ENCODE measurements at places on chromosomes 7 and 10. TPM values are rescaled to one million over a fixed set of nuclear protein-coding genes. Genes with fewer than 3 reads are reported as not detected.
A peak's percentile ranks its signal among the peaks of the same experiment; 100 is the strongest.

GRCh38 chr10:127451628-127452027 lies 97.5 kb upstream of the NPS start:
- no peak for DNase-seq

DNA sequence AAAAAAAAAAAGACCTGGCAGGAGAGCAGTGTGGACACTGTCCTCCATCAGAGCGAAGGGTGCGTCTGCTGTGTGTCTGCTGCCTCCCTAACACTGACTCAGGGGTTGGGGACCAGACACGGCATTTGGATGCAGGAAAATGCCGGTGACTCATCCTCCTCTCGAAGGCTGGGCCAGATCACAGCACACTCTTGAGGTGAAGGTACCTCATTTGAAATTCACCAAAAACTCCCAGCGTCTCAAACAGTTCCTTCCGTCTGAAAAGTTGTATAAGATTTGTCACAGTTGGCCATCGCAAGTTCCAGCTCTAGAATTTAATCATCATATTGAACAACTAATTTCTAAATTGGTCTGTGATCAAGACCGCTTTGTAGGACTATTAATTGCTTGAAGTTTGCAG lies 118.1 kb upstream of the LYZL2 start:
- no peak for DNase-seq

GRCh38 chr7:81725003-81725811 lies 44.6 kb downstream of the HGF start:
- DNase-seq, result no peak

DNA sequence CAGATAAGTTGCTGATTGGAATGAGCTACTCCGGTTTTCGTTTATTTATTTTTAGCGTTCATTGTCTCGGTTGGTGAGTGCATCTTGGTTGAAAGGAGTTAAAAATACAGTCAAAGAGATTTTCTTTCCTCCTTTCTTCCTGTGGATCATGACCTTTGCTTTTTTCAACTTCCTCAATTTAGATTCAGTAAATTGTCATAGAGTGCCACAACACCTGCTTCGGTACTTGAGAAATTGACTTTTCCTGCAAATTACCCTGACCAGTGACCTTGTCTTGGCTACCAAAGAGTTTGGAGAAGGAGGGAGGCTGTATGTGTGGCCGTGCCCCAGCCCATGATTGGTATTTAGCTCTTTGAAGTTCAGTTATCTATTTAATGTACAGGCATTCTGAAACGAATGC lies 128.7 kb downstream of the FAM204A start:
- no peak for DNase-seq

GRCh38 chr7:93407239-93407638 lies 167.3 kb downstream of the CALCR start:
- DNase-seq, result no peak

- DNase-seq, result no peak
Measured at GRCh38 chr7:34059136-34059828, 153.9 kb downstream of the BMPER start.

DNA sequence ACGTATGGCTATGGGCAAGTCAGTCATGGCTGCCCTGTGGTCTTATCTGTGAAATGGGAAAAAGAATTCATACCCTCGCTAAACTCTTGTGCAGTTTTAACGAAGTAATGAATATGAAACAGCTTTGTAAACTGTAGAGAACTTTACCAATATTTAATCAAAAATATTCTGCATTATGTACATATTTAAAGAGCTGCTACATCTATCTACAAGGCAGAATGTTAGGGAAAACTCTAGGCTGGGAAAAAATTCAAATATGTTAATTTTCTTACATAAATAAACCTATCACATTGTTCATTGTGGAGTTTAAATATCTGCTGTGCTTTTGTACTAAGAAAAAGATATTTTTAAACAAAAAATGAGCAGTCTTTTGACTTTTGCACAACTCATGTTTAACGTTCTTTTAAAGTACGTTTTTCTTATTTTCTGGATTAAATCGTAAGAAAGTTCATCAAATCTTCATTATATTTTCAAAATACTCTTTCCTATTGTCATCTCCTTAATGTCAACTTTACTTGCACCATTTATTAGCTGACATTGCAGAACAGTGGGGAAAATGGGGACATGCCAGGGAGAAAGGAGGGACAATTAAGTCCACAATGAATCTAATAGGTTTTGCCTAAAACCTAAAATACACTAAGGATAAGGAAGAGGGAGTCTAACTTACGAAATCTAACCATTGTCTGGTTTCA lies 57.5 kb downstream of the ICA1 start:
- no peak for DNase-seq

- no peak for DNase-seq
Measured at GRCh38 chr10:4331150-4331549, 494.9 kb upstream of the AKR1E2 start.

GRCh38 chr10:114538181-114538906 lies 119.7 kb downstream of the ABLIM1 start:
- peak; percentile 58 for DNase-seq

DNA sequence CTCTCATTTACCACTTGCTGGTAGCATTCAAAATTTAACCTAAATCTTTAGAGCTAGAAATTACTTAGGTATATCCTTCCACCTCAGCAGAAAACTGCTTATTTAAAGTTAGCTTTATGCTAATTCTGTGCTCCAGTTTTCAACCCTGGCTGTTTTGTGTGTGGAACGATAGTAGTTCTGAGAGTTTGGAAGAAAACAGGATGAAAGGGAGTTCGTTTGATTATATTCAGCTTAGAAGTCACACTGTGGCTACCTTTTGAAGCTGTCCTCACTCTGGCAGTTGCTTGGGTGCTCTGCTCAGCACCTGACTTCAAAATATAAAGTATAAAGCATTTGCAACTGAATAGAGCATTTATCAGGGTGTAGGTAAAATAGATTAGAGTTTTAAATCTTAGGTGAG lies 2.6 kb upstream of the ASCC1 start:
- no peak for DNase-seq

- DNase-seq, result no peak
Measured at GRCh38 chr7:28481091-28481926, 69.0 kb downstream of the CREB5 start.

DNA sequence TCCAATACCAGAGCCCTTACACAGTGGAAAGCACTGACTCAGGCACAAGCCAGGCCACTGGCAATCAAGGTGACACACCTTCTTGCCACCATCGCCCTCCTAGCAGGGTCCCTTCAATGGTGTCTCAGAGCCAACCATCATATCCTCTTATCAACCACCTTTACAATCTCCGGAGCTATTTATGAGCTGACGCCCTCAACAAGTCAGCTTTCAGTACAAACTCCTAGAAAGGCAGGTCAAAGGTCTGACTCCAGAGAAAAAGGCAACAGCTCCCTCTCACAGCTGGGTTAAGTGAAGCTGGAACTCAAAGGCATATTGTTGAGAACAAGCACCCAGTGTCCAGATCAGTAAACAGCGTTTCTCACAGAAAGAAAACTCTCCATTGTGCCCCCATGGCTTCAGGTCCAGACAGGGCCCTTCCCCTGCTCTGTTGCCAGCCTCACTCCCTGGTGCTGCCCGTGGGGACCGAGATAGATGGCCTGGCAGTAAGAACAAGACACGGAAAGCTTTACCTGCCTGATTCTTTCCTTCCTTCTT lies 2.4 kb downstream of the ZNF3 start:
- DNase-seq, result no peak

GRCh38 chr10:93431361-93431760 lies 50.8 kb downstream of the MYOF start:
- DNase-seq, result no peak

- DNase-seq, result no peak
Measured at GRCh38 chr10:129459762-129460539, 7.1 kb upstream of the MGMT start.

- no peak for DNase-seq
Measured at GRCh38 chr10:113594652-113595051, 41.8 kb downstream of the HABP2 start.

GRCh38 chr7:8092140-8092539 lies 123.5 kb downstream of the GLCCI1 start:
- no peak for DNase-seq

- DNase-seq, result no peak
Measured at GRCh38 chr7:135717693-135718092, 10.3 kb downstream of the SLC13A4 start.

GRCh38 chr7:93036807-93037206 lies 81.0 kb downstream of the SAMD9 start:
- no peak for DNase-seq

- no peak for DNase-seq
Measured at GRCh38 chr10:456486-456885, 233.0 kb downstream of the DIP2C start.

DNA sequence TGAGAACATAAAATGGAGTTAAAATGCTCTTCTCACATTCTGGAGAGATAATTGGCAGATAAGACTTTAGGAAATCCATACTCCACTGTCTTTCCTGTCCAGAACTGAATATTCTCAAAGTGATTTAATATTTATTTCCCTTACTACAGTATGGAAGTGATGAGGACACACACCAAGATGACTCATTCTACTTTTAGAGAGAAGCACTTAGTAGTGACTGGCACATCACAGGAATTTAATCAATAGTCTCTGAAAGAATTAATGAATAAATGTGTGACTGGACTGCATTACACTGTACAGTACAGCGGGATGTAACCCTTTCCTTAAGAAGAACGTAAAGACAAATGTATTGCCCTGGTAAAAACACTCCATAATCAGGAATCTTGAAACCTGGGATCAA lies 116.7 kb downstream of the SEMA3E start:
- no peak for DNase-seq

GRCh38 chr10:22552888-22553378 lies 161.4 kb downstream of the PIP4K2A start:
- DNase-seq, result no peak

- no peak for DNase-seq
Measured at GRCh38 chr7:1254281-1255079, 21.8 kb downstream of the UNCX start.

- peak; percentile 31 for DNase-seq
Measured at GRCh38 chr10:124717911-124718741, 26.1 kb downstream of the FAM53B start.

GRCh38 chr7:73896454-73896853 lies 35.5 kb downstream of the TMEM270 start:
- no peak for DNase-seq

DNA sequence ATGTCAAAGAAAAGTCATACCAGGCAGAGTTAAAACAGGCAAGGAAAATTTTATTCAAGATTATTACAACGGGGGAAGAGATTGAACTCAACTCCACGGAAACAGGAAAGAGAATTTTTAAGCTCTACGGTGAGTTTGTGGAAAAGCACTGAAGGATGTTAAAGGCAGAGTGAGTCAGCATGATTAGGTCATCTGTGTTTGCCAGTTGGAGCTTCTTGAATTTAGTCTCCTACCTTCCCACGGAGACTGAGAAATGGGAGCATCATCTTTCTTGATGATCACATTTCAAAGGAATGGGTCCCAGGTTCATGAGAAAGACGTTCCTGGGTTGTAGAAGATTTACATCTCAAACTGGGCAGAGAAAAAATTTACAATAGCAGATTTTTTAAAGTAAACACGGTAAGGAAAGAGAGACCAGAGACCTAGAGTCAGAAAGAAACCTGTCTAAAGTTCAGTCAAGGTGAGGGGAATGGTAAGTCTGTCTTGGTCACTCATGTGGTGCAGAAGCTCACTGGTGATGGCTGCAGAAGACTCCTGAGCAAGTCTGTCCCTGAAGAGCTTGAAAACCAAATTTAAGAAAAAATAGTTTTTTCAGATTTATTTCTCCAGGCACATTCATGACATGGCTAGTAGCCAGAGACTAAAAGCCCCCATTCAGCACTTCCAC lies 516.9 kb upstream of the LRRN3 start:
- DNase-seq, result no peak

DNA sequence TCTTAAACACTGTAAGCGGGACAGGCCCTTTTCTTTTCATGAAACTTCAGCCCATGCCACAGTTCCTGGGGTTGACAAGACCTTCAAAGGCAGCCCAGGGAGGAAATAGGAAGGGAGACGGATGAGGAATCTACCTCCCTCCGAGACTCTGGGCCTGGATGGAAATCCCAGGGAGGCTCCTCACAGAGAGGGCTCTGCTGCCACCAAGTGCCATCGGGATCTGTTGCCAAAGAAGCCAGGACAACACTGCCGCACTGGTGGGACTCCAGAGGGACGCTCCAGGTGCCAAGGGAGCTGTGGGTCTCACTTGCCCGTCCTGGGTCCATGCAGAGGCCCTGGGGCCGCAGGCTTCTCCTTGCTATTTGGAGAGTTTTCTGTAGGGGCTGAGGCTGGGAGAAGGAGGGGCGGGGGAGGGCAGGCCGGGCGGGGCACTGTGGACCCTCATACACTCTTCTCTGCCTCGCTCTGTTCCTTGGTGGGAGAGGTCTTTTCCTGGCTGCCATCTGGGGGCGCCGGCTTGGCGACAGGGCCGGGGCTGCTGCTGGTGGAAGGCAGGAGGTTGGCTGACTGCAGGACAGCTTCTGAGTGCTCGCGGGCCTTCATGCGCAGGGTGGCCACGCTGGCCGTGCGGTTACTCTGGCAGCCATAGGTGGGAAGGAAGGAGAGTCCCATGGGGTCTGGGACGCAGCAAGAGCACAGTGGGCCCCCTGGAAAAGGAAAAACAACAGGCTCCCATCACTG lies 30.0 kb downstream of the DRGX start:
- DNase-seq, result no peak

DNA sequence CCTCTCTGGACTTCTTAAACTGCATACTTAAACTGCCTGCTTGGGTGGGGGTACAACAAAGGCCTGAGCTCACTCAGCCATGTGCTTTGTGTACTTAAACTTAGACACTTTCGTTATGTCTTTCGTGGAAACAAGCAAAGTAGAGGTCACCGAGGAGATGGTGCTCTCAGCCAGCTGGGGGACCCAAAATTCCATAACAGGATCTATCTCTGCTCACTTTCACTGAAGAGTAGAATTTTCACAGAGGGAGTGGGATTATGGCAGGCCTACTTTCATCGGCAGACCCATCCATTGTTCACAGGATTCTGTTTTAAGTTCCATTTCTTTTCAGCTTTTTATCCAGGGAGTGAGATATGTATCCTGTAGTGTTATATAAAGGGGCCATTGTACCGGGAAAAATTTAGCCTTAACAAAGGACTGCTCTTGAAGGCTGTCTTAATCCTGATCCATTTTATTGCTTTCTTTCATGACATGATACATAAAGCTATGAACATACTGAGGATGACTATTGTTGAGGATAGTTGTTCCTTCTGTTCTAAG lies 370.0 kb upstream of the GHITM start:
- DNase-seq, result no peak

Gene FANK1
- polyA plus RNA-seq, result not detected

Gene PAX2
- not detected for polyA plus RNA-seq

Gene OR2F1
- not detected for polyA plus RNA-seq

Gene NODAL
- not detected for polyA plus RNA-seq

Gene TCAF2
- polyA plus RNA-seq, result 5.3 TPM

Gene GRID1
- polyA plus RNA-seq, result not detected

Gene COL13A1
- not detected for polyA plus RNA-seq

Gene GRM3
- polyA plus RNA-seq, result not detected

Gene TFEC
- polyA plus RNA-seq, result not detected

Gene SPDYE9
- 0.18 TPM for polyA plus RNA-seq

Gene DLG5
- 0.54 TPM for polyA plus RNA-seq

Gene NOS3
- 2.0 TPM for polyA plus RNA-seq

Gene C7orf57
- 0.07 TPM for polyA plus RNA-seq

Gene CFAP69
- polyA plus RNA-seq, result not detected

Gene SEMA3E
- not detected for polyA plus RNA-seq
